ENCODE measurements at places on chromosomes 4 and X.

DNA sequence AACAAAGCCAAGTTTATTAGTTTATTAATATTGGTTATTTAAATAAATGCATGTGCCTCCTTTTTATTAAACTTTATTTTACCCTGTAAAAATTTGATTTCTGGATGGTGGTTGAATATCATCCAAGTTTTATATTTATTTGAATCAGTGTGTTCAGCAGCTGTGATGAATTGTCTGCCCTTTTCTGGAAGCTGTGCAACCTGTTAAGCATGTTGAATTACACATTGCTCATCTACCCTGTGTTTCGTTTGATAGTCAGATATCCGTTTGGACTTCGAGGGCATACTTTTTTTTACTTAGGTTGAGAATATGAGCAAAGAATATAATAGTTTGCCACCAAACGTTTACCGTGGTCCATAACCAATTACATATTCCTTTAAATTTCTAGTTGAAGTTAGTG lies 95.8 kb upstream of the TENM3 start:
- DNase-seq: no peak

DNA sequence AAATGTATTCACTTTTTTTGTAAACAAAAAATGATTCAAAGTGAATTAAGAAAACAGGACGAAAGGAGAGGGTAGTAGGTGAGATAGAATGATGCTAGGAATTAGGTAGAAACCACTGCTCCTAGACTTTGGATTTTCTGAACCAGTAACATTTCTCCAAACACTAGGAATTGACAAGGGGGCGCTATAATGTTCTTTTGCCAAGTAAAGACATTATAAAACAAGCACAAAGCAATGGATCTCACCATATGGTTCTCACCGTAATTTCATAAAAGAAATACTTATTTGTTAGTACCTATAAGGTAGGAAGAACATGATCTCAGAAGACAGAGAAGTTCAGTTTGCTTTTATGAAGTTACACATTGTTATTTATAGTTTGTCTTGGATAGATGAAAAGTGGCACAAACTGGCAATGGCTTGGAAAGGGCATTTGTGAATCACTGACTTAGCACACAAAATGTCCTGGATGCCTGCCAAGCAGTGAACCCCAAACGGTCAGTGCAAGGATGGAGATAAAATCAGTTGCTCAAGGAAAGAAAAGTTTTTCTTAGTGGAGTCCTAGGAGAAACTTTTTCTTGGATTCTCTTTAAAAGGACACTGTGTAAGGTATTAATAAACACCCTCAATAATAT lies 8.1 kb upstream of the TBC1D1 start:
- no peak for DNase-seq

- no peak for DNase-seq
These were observed 41.8 kb upstream of the IL21 start for GRCh38 chr4:122662701-122663100.

DNA sequence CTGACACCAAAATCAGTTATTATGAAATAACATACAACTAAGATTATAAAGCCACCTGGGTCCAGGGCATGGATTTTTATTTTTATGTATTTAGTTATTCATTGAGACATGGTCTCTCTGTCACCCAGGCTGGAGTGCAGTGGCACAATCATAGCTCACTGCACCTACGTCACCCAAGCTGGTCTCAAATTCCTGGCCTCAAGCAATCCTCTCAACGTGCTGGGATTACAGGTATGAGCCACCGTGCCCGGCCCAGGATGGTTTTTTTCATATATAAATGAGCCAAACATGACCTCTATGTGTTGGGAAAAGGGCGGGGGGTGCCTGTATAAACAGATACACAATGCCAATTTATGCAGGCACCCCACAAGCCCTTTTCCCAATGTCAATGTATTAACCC lies 24.6 kb downstream of the ZNF630 start:
- no peak for DNase-seq

- no peak for DNase-seq
These were observed 380.5 kb downstream of the IDS start for GRCh38 chrX:149124526-149125108.

DNA sequence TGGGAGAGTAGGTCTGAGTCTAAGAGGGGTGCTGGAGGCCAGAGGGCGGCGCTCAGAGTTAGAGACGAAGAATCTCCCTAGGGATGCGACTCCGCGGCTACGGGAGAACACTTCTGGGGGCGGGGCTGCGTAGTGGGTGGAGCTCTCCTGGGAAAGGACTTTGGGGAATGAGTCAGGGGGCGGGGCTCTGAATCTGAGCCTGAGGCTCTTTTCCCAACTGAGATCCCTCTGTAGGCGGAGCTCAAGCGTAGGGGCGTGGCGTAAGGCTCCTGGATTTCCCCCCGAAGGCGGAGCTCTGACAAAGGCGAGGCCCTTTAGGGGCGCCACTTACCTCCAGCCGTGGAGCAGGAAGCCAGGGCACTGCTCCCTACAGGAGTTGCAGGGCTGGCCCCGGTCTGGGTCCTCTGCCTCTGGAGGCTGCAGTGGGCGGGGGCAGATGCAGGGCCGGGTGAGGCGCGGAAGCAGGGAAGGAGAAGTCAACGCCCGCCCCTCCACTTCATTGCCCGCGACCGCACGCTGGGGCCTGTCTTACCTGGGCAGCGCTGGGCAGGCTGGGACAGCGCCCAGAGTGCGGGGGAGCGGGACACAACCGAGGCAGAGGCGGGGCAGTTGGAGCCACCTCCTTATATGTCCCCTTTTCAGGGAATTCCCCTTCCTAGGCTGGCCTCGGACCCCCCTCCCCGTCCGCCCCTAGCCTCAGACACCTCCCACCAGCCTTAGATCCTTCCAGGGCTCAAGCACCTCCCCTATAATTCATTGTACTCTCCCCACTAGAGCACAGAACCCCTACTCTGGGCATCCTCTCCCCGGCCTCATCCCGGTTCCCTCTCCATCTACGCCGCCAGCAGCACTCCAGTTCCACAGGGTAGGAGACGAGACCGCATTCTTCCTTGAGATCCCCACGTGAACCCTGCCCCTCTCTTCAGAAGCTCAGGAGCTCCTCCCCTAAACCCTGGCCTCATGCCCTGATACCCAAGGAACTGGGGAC lies 1.6 kb downstream of the PRICKLE3 start:
- DNase-seq: peak; percentile 76

- no peak for DNase-seq
These were observed 684.9 kb upstream of the MAGEB2 start for GRCh38 chrX:29530501-29530900.

DNA sequence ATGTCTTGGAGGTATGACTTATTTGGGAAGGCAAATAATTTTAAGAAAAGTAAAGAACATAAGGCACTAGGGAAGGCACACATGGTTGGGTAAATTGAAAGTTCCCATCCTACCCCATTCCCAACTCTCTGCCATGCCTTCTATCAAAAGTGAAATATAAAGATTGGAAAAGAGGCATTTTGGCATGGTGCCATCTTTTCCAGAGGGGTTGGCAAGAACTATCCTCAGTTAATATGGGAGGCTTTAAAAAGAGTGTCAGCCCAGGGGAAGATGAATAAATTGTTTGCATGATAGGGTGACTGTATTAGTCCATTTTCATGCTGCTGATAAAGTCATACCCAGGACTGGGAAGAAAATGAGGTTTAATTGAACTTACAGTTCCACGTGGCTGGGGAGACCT lies 150.8 kb upstream of the BOD1L1 start:
- no peak for DNase-seq

- DNase-seq: no peak
These were observed 209.0 kb downstream of the SCFD2 start for GRCh38 chr4:53156896-53157295.

DNA sequence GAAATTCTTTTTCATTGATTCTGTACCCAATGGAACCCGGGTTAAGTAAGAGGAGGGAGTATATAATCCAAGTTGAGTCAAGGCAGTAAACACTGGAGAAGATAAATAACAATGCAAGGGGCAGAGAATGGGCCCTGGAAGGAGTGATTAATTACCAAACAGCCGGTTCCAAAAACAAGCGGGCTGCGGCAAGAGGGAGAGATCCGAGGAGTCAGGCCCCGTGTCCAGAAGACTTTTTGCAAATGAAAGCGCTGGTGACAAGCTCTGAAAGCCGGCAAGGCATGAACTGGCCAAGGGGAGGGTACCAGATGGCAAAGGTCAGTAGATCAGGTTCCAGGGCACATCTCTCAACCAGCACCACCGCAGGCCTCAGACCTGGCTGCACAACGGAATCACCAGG lies 294.9 kb downstream of the BCOR start:
- DNase-seq: no peak

GRCh38 chrX:115344885-115345614 lies 55.5 kb downstream of the LUZP4 start:
- DNase-seq: peak; percentile 20

- DNase-seq: no peak
These were observed 28.3 kb downstream of the SEPTIN11 start for GRCh38 chr4:76977736-76978350.

- no peak for DNase-seq
These were observed 156.7 kb upstream of the EOLA2 start for GRCh38 chrX:150094996-150095395.

- no peak for DNase-seq
These were observed 178.7 kb downstream of the SLIT2 start for GRCh38 chr4:20430259-20430941.

DNA sequence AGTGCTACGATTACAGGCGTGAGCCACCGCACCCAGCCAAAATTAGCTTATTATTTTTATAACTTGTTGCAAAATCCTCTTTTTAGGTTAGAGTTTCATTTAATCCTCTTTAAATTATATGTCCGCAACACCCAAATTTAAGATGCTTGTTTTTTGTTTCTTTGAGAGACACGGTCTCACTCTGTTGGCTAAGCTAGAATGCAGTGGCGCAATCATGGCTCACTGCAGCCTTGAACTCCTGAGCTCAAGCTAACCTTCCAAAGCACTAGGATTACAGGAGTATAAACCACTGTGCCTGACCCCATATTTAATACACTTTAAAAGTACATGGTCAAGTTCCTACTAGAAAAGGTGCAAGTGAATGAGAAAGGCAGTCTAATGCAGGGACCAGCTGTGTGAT lies 2.2 kb downstream of the RBBP7 start:
- DNase-seq: no peak

DNA sequence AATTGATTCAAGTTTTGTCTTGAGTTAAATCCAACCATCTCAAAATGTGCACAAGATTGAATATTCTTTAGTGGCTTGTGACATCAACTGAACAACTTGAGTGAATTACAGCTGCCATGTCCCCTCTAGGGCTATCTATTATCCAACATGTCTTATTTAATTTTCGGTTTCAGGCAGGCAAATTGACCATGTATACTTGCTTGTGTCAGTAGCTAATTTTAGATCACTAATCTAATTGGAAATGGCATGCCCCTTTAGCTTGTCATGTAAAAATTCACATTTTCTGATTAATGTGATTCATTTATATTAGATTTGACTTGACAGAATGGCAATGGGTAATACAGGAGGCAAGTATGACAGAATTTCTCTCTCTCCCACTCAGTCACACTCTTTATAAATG lies 93.2 kb upstream of the NR0B1 start:
- DNase-seq: no peak

DNA sequence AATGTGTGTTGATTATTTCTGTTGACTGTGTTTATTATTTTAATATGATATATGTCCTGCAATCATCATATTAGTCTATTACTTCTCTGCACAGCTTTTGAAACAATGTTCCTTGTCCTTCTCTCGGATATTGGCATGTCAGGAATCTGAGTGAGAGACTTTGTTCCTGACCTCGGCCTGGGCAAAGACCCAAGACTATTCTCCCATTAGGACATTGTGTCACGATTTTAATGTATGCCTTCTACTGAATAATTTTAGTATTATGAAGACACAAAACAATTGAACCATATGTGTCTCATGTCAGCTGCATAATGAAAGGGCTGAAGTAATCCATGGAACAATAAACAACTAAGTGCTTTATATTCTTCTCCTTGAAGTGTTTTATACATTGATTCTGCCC lies 580.8 kb upstream of the TENM3 start:
- no peak for DNase-seq

DNA sequence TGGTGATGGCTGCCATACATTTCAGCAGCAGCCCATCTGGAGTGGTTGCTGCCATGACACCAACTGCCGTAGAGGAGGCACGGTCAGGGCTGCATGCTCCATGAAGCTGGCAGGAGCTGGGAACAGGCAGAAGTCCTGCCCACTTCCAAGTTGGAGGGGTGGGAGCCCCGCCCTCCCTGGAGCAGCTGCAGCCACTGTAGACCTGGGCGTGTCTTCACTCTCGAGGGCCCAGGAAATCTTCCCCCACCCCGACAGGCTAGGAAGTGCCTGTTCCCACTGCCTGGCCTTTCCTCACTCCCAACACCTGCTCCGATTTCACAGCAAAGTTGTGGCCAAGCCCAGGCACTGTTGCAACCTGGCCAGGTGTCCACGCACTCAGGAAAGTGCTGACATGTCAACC lies 42.3 kb downstream of the NALF2 start:
- DNase-seq: no peak

DNA sequence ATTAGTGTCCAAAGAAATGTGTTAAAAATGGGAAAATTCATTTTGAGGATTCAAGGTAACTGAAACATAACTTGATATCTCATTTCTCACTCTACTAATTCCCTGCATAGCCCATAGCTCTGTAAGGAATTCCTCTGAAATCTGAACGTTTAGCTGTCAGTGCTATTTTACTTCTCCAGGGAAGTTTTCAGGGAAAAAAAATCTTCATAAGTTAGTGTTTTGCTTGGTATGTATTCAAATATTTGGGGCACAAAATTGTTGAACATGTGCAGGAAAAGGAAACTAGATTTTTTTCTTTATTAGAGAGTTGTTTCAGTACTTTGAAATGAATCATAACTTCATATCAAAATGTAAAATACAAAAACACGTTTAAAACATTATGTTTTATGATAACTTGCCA lies 891.4 kb downstream of the CENPC start:
- DNase-seq: no peak

DNA sequence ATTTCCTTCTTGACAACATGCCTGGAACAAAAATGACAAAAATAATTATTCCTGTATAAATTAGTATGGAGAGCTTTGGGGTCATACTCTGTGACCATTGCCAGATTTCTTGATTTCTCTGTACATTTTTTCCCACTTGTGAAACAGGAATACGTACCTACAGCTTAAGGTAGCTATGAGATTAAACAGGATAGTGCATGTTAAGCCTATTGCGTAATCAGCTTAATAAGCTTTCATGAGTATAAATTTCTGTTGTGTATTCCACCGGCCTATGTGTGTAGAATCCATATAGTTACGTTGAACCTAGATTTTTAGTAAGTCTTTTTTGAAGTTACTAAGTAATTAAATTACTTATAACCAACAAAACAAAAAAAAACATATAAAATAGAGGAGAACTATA lies 334.9 kb downstream of the DCTD start:
- DNase-seq: no peak

All from glutamatergic neuron (in vitro differentiated cells).